ENCODE measurements at places on chromosomes 11 and 22.
A peak's percentile ranks its signal among the peaks of the same experiment; 100 is the strongest.

- no peak for DNase-seq
Measured at GRCh38 chr11:130467116-130467900, 18.9 kb downstream of the ADAMTS15 start.

- no peak for DNase-seq
Measured at GRCh38 chr22:38694049-38694448, 6.7 kb downstream of the JOSD1 start.

DNA sequence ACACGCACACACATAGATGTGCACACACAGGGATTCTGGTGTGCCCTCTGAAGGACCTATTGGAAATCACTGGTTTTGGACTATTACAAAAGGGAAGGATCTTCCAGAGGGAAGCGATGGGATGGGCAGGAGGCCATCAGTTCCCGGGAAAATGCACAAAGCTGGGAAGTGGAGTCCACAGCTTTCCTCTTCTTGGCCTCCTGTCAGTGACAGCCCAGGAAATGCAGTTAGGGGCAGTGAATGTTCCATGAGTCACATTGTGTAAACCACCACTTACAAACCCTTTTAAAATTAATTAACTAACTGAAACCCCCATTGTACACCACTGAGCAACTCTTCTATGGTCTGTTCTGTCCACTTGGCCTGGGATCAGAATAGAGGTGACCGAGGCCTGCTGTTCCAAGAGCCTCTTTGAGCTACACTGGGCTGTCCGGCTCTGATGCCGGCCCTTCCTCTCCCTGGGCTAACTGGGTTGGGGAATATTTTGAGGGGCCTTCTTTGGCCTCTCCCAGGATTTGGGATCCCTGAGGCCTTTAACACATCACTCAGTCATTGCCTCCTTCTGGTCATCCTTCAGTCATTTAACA lies 137.7 kb downstream of the FEZ1 start:
- DNase-seq: no peak

DNA sequence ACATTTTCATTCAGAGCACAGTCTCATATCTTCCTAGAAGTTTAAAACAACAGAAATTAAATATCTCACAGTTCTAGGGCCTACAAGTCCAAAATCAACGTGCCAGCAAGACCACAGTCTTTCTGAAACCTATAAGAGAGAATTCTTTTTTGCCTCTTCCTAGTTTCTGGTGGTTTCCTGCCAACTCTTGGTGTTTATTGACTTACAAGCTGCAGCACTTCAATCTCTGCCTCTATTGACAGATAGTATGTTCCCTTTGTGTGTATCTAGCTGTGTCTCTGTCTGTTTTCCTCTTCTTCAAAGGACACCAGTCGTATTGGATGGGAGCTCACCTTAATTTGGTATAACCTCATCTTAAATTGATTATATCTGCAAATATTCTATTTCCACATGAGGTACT lies 347.5 kb downstream of the DCDC1 start:
- DNase-seq: no peak

GRCh38 chr11:75760243-75760642 lies 8.3 kb upstream of the DGAT2 start:
- DNase-seq: no peak

DNA sequence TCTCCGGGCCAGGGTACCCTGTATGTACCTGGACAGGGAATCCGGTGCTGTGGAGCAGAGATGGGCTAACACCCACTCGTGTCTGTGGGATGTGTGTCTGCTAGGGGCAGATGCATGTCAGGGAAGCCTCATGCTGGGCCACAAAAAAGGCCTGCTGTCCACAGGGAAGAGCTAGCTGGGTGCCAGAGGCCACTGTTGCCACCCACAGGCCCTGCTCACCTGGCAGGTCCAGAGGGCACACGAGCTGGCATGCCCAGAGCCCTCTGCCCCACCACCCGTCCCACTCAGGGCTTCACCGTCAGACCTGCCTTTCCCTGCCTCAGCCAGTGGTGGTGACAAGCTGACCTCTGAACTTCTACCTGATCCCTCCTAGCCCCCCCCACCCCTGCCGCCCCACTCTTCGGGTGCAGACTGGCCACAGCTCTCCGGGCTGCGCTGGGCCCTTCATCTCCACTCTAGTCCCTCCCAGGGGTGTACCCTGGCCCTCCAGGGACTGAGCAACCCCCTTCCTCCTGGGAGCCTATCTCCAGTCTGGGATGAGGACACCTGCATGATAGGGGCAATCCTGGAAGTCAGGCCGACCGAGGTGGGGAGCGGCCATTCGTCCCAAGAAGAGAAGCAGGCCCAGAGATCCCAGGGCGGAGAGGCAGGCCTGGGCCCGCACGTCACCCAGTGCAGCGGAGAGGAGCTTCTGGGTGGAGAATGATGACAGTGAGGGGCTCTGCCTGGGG lies 1.4 kb downstream of the SLC25A22 start:
- DNase-seq: no peak

DNA sequence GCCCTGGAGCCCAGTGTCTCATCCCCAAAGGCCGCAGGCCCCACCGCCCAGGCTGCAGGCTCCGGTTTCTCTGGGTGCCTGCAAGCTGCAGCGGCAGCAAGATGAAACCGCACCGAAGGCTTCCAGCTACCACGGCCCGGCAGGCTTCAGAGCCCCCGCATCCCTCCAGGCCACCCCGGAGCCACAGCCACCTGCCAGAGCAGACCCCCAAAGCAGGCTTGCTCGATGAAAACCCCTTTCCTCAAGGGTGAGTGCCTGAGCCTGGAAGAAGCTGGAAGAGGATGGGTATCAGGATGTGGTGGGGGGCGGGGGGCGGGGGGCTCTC lies 24.5 kb upstream of the GNB1L start:
- DNase-seq: no peak

DNA sequence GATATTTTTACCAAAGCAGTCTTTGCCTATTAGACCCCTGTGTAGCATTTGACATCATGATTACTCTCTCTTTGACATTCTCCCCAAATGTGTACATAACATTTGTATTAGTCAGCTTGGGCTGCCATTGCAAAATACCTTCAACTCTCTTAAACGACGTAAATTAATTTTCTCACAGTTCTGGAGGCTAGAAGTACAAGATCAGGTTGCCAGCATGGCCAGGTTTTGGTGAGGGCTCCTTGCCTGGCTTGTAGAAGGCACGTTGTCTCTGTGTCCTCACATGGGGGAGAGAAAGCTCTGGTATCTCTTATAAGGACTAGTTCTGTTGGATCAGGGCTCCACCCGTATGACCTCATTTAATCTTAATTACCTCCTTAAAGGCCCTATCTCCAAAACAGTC lies 12.3 kb upstream of the DLAT start:
- DNase-seq: no peak

DNA sequence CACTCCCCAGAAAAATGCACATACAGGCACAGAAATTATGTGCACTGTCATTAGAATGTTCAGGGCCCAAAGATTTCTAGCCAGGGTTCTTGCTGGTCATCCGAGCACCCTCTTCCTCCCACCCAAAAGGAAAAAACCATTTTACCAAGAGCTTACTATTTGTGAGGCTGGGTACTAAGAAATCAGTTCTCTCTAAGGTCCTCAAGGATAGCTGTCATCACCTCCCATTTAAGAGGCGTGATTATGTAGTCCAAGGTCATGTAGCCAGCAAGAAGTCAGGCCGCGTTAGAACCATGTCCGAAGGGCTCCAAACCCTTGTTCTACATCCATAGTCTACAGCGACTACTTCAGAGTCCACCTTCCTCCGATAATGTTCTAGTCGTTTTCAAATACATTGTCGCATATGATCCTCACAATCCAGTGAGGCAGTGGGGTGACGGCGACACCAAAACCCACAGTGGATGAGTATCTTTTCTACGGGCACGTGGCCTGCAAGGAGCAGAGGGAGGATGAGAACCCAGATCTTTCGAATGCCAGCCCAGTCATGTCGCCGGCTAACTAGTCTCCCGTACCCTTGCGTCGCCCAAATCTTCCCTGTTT lies 634 bp downstream of the TIMM8B start:
- peak; percentile 34 for DNase-seq

DNA sequence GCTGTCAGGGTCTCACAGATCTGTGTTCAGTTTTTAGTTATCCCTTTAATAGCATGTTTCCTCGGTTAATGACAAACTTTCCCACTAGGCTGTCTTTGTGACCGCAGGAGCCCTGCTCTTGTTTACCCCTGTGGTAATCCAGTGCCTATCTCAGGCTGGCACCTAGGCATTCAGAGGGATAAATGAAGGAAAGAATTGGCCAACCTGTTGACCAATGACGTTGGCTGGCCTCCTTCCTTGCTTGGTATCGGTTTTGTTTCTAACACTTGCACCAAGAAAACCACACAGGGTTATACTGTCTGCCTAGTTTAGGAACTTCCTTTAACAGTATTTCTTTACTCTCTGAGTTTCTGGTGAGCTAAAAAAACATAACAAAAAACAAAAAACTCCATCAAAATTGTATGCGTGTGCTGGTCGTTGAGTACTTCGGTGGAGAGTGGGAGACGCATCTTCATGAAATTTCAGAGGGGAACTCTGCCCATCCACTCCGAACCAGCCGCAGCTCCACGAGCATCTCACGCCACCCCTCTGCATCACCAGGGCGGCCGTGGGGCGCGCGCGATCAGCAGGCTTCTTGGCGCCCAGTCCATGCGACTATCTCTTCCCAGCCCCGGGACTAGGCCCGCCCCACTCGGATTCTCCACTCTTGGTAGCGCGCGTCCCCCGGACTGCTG lies 563 bp upstream of the ENDOD1 start:
- DNase-seq: no peak

Data from stimulated activated CD4-positive, alpha-beta T cell treated with anti-CD3 and anti-CD28 coated beads, Interleukin-12 subunit alpha, Interleukin-12 subunit beta, amount 100 ng/mL, for 24 hours (primary cell).